ENCODE measurements at places on chromosomes 6 and 20.

DNA sequence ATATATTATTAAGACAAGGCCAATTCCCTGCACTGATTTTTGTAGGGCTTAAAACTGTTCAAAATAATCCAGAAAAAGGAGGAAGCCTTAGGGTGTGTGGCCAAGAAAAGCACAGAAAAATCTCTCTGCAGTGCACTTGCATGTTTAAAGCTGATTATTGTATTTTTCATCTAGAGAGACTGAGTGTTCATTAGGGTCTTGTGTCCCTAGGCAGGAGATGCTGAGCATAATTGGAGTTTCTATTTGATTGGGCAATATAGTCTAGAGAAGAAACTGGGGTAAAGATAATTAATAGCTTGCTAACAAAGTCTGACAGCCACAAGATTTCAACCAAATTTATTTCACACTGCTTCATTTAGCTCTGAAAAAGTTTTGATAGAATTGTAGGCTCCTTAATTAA is 2.4 kb downstream of the FLRT3 start:
- DNase-seq, result peak; percentile 27

DNA sequence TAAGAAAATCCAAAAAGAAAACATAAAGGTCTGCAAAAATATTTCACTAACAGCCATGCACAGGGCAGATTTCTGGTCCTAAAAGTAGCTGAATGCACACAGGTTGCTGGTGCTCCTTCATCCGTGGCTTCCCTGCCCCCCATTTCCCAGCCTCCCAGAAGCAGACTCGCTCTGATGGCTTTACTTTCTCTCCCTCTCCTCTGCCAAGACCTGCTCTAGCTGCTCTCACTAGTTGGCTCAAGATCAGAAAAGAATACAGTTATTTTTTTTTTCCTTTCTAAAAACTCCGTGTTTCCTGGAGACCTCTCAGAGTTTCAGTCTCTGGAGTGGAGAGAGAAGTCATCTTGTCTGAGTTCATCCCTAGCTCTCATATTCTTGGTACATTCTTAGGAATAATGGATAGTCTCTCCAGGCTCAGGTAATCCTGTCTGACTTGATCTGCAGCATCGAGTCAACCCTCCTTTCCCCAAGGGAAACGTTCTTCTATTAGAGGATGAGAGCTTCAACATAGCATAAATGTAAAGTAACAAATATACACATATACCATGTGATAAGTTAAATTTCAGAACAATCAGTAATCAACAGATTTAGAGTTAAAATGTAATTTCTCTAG is 214.2 kb downstream of the TBC1D7 start:
- DNase-seq, result no peak

DNA sequence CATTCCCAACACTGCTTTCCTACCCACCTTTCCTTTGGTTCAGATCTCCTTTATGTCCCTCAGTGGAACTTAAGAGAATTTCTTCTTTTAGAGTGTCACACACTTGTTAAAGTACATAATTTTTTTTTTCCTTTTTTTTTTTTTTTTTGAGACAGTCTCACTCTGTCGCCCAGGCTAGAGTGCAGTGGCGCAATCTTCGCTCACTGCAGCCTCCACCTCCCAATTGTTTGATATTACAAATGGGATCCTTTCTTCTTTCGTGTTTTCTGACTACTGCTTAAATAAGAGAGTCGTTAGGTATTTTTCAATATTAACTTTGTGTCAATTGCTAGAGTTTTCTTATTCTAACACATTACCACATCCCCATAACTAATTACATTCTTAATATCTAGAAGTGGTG is 29.1 kb downstream of the NUP153 start:
- no peak for DNase-seq

GRCh38 chr6:52644253-52644652 is 26.7 kb upstream of the TMEM14A start:
- DNase-seq, result no peak

GRCh38 chr6:13573669-13574110 is 711 bp upstream of the SIRT5 start:
- DNase-seq, result peak; percentile 12

GRCh38 chr6:55569638-55570037 is 9.4 kb downstream of the HMGCLL1 start:
- DNase-seq, result no peak

DNA sequence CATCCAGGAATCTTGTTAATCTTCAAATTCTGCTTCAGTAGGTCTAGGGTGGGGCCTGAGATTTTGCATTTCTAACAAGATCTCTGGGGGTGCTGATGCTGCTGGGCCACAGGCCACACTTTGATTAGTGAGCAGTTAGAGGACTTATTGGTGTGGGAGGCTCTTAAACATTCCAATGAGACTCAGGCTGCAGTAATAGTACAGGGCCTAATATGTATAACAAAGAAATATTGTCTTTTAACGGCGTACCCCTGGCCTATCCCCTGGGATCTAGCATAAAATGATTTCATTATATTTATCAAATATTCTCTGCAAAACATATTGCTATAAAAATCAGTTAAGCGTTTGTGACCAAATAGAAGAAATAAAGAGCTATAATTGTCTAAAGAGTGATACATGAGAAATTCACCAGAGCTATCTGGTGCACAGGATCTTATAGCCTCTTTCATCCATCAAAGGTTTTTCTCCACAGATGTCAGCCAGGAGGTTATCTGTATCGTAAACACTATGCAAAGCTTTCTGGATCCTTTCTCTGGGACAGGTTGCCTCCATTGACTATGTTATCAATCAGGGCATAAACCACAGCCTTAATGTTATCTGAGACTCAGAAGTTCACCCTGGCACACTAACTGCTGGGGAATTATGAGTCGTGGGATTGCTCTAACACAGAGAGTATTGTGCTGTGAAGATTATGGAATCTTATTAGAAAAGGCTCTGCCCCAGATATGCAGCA is 488.5 kb upstream of the MAP3K7 start:
- DNase-seq, result peak; percentile 12

- DNase-seq, result no peak
Measured at GRCh38 chr6:157860505-157860991, 37.5 kb downstream of the SNX9 start.

All from amniotic epithelial cell (primary cell).